Stimulated activated CD4-positive, alpha-beta T cell treated with anti-CD3 and anti-CD28 coated beads, Interleukin-12 subunit alpha, Interleukin-12 subunit beta, amount 100 ng/mL, for 24 hours (primary cell): ENCODE measurements at places on chromosomes 3 and 15.

- DNase-seq: no peak
Measured at GRCh38 chr15:65048241-65048640, 3.1 kb downstream of the SLC51B start.

- no peak for DNase-seq
Measured at GRCh38 chr3:132966374-132966773, 71.8 kb upstream of the TMEM108 start.

DNA sequence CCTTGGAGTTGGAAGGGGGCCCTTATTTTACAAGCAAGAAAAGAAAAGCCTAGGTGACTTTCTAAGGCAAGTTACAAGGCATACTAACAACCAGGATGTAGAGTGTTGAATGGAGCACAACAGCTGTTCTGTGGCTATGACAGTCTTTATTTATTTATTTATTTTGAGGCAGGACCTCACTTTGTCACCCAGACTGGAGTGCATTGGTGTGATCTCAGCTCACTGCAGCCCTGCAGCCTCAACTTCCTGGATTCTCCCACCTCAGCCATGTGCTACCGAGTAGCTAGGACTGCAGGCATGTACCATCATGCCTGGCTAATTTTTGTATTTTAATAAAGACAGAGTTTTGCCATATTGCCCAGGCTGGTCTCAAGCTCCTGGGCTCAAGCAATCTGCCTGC is 973.4 kb downstream of the ROBO1 start:
- DNase-seq: no peak

- no peak for DNase-seq
Measured at GRCh38 chr3:119420196-119420595, 43.2 kb downstream of the TMEM39A start.

DNA sequence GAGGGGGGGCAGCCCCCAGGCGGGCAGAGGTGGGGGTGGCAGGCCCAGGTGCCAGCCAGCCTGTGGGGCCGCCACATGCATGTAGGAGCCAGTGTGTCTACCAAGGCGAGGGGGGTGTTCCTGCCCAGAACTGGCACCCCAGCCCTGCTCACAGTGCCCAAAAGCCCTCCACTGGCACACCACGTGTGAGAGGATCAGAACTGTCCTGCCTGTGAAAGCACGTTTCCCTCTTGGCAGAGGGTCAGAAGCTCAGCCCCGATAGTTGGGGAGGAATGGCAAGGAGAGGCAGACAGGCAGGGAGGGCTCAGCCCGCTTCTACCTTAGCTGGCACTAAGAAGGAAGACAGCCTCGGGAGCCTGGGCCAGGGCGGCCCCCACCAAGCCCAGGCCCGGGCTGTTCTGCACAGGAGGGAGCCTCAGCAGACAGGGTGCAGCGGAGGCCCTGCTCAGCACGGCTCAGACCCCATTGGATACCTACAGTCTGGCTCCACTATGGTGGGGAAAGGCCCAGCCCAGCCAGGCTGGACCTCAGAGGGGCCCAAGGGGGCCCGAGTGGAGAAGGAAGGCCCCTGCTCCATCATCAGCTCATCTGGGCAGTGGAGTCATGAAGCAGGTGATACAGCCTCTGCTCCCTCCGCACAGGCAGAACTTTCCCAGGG is 84.8 kb upstream of the LINGO1 start:
- no peak for DNase-seq
